ENCODE measurements at places on chromosomes 3 and 15. TPM values are rescaled to one million over a fixed set of nuclear protein-coding genes. Genes with fewer than 3 reads are reported as not detected.

UQCRC1 gene
- total RNA-seq: 148 TPM

CHST2 gene
- total RNA-seq: 2.4 TPM

LIPC gene
- total RNA-seq: 9.0 TPM

MAGI1 gene
- not detected for total RNA-seq

CCPG1 gene
- total RNA-seq: 18.8 TPM

TMEM207 gene
- total RNA-seq: not detected

MUSTN1 gene
- 1.9 TPM for total RNA-seq

ITIH1 gene
- not detected for total RNA-seq

MYD88 gene
- 70.6 TPM for total RNA-seq

FBXL22 gene
- 0.50 TPM for total RNA-seq
